ENCODE measurements at places on chromosomes 12 and 14.

DNA sequence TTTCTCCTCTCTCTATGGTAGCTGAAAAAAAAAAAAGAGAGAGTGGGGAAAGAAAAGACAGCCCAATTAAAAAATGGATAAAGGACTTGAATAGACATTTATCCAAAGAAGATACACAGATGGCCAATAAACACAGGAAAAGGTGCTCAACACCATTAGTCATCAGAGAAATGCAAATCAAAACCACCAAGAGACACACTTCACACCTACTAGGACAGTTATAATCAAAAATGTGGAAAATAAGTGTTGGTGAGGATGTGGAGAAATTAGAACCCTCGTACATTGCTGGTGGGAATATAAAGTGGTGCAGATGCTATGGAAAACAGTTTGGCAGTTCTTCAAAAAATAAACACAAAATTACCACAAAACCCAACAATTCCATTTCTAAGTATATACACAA lies 172.4 kb upstream of the GRIN2B start:
- no peak for DNase-seq

GRCh38 chr12:24599736-24600135 lies 349.2 kb downstream of the BCAT1 start:
- DNase-seq, result no peak

GRCh38 chr14:23829736-23830471 lies 123.7 kb upstream of the DHRS4 start:
- no peak for DNase-seq

GRCh38 chr12:67436230-67436629 lies 167.1 kb downstream of the CAND1 start:
- DNase-seq, result no peak

DNA sequence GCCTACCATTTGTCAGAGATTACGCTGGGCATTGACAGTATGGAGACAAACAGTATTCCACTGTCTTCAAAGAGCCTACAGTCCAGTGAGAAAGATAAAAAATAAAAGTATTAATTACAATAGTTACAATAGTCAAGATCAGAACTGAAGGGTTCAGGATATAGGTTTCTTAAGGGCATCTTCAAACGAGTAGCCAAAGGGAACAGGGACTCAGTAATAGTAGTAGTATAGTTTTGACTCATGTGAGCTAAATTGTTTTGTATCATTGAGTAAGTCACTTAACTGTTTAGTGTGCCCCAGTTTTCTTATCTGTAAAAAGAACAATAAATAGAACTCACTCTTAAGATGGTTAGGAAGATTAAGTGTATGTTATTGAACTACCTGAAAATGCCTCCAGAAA lies 123.6 kb downstream of the METTL25 start:
- DNase-seq, result no peak
